ENCODE measurements at places on chromosomes 4 and X.

- no peak for DNase-seq
Measured at GRCh38 chrX:85907316-85907715, 140.0 kb downstream of the CHM start.

DNA sequence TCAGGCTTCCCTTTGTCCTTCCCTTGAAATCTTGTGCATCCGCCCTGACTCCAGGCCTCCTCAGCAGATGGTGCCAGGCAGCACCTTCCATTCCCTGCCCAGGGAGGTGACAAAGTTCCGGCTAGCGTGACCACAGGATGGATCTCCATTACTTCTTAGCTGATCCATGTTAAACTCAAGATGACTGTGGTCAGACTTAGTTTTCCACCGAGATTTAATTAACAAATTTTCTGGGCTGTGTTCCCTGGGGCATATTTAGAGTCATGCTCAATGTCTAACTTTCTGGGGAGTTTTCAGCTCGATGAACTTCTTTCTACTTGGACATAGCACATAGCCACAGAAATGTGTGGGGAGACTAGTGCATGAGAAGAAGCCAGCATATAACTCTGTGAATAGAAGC is 215.1 kb upstream of the SFRP2 start:
- DNase-seq, result no peak

DNA sequence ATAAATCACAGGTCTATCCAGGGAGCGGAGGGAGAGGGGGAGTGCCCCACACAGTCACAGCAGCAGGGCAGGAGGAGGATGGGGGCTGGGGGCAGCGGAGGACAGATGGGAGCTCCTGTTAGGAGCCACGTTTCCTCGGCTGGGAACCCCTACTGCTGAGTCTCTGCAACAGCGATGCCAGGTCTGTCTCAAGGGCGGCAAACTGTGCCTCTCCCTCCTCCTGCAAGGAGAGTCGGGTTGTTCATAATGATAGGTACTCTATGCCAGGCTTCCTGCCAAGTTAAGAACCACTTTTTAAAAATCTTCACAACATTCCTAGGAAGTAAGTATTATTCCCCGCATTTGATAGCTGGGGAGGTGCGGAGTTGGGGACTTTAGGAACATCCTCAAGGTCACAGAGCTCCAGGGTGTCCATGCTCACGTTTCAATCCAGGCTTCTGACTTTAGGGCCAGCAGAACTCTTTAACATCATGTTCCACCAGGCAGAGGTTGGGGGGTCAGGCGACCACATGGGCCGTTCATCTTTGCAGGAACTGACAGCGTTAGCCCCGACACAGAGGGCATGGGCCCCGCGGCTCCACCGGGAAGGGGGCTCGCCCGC is 98.3 kb upstream of the MAML3 start:
- no peak for DNase-seq

DNA sequence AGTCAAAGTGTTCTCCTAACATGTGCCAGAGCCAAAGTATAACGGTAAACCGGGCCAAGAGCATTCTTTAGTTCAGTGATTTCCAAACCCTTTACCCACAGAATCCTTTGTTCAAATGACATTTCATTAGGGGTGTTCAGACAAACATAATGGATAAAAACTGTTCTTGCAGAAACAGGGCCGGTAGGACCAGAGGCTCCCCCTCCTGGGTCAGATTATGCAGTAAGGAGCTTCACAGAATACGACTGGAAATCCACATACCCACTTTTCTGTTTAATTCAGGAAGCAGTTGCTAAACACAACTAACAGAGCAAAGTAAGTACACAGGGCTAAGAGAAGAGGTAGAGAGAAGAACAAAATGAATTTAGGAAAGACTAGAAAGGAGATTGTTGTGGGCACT is 46.6 kb upstream of the TMEM184C start:
- no peak for DNase-seq

DNA sequence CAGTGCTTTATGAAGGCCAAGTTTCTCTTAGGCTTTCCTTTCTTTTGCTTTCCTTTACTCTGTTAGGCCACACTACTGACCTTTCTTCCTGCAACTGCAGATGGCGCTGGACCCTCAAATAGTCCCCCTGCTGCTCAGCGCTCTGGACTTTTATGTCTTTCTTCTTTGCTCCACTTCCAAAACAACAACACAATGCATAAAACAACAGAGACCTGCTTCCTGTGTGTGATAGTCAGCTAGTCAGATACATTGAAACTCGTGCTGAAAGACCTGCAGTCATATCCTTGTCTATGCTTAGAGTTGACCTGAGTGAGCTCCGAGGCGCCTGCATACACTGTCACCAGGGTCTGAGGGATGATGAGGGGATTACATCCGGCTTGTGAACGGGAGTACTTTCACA is 108.9 kb upstream of the TEX13D start:
- DNase-seq, result no peak

DNA sequence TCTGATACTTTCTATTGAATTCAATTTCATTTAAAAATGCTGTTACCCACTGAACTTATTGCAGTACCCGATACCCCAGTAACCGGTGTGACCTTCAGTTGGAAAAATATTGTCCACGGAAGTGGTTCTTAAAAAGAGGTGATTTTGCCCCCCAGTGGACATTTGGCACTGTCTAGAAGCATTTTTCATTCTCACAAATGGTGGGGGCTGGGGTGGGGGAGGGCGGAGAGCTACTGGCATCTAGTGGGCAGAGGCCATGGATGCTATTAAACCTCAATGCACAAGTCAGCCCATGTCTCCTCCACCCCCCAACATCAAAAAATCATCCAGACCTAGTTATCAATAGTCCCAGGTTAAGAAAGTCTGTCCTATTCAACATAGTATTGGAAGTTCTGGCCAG is 19.6 kb upstream of the CHM start:
- DNase-seq, result no peak

DNA sequence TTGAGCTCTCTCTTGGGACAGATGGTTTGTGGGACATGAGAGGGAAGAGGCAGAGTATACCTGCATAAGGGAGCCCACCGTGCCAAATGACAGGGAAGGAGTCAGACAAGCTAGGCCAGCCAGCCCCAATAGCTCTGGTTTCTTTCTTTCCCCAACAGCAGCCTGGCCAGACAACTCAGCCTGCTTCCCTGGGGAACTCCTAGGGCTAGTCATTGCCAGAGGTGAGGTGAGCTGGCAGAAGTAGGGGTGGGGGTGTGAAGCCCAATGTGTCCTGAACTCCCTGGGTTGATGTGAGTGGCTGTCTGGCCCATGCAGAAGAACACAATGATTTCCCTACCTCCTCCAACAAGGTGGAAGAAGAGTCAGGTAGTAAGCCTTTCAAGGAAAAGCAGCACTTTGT is 135.5 kb downstream of the AMMECR1 start:
- no peak for DNase-seq

GRCh38 chrX:47234583-47234982 is 1.8 kb downstream of the USP11 start:
- no peak for DNase-seq

DNA sequence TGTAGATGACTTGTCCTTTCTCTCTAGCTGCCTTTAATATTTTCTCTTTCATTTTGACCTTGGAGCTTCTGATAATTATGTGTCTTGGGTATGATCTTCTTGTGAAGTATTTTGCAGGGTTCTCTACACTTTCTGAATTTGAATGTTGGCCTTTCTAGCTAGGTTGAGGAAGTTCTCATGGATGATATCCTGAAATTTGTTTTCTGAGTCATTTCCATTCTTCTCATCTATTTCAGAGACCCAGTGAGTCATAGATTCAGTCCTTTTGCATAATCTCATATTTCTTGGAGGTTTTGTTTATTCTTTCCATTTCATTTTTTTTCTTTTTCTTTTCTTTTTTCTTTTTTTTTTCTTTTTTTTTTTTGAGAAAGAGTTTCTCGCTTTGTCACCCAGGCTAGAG is 585.7 kb upstream of the PABPC4L start:
- no peak for DNase-seq

- DNase-seq, result no peak
Measured at GRCh38 chrX:133120406-133120805, 23.5 kb upstream of the USP26 start.

DNA sequence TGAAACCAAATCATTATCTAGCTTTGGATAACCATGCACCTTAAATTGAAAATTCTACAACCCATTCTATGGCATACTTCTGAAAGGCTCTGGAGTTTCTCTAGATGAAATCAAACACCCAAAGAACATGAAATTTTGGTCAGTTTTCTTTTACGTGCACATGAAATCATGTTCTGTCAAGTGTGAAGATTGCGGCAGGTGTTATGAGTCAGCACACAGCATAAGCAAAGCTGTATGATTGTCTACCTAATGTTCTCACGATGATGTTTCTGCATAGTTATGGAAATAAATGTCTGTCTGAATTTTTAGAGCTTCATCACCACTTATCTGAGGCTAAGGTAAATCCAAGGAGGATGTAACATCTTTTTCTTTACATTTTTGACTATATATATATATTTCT is 495.3 kb downstream of the IL1RAPL1 start:
- no peak for DNase-seq

- no peak for DNase-seq
Measured at GRCh38 chr4:168632301-168632725, 135.5 kb downstream of the PALLD start.

- no peak for DNase-seq
Measured at GRCh38 chrX:133373386-133374079, 41.8 kb downstream of the GPC4 start.

- DNase-seq, result no peak
Measured at GRCh38 chrX:95974890-95975289, 709.8 kb upstream of the DIAPH2 start.

GRCh38 chrX:80808881-80809411 is 731 bp downstream of the BRWD3 start:
- DNase-seq, result peak; percentile 3

- no peak for DNase-seq
Measured at GRCh38 chr4:16995451-16995850, 97.0 kb upstream of the LDB2 start.

GRCh38 chr4:107837776-107838618 is 13.3 kb downstream of the SGMS2 start:
- DNase-seq, result no peak

DNA sequence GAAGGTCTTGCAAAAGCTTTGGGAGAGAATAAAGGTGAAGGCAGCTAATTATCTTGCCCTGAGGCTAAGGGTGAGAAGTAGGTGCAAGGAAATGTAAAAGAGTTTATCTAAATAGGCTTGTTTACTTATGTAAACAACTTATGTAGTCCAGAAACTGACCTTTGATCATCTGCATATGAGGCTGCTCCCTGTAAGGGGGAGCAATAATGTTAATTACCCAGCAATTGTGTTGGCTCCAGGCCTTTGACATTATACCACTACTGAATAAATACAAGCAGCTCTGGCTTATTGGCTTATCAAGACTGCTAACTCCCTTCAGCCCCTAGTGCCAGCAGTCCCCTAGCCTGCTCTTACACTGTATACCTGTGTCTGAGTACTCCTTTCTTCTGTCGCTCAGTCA is 303.7 kb upstream of the GNPDA2 start:
- DNase-seq, result no peak

GRCh38 chr4:108049406-108049805 is 59.7 kb downstream of the HADH start:
- no peak for DNase-seq

DNA sequence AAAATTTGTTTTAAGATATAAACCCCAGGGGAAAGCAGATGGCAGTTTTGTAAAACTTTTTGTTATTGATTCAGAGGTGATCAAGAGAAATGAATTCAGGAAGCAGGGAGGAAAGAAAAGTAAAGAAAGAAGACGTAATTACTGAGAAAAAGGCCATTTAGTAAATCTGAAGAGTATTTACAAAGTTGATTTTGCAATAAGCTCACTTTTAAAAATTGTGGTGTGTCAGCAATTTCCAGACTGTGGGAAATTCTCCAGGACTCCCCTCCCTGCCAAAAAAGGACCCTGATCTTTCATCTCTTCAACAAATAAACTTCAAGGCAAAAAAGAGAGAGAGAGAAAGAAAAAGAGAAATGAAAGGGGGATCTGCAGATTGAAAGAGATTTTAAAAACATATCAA is 36.6 kb downstream of the PCYT1B start:
- no peak for DNase-seq

DNA sequence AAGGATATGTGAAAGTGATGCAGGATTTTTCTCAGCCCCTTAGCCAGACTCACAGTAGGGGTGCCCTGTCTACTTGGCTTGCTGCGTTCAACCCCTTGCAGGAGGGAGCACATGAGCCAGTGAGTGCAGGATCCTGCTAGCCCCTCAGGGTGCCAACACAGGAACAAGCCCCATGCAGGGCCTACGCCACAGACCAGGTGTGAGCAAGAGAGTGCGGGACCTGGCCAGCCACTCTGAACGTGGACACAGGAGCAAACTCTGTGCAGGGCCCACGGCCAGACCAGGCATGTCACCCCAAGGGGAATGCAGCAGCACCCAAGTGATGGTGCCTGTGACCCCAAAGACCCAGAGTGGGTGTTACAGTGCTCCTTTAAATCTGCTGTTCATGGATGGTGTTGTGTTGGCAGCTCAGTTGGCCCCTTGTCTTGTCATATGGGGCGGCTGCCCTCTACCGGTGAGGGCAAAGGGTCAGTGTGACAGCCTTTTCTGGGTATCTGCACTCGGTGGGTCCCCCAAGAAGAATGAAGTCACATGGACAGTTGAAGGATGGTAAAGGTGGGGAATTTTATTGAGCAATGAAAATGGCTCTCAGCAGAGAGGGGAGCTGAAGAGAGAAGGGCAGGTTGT is 188.4 kb upstream of the MAOA start:
- no peak for DNase-seq

DNA sequence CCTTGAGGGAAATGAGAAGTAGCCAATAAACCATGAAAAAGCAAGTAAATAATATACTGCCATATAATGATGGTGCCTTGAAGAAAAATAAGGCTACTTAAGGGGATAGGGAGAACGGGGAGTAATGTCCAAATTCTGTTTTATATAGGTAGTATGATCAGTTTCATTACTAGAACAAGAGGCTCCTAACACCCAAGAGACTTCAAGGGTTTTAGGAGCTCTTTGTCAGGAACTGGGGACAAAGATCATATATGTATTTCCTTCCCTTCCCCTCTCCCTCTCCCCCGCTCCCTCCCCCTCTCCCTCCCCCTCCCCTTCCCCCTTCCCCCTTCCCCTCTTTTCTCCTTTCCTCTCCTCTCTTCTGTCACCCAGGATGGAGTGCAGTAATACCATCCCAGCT is 127.3 kb downstream of the PTPN13 start:
- DNase-seq, result no peak

- no peak for DNase-seq
Measured at GRCh38 chr4:74559853-74560252, 114.9 kb downstream of the AREG start.

DNA sequence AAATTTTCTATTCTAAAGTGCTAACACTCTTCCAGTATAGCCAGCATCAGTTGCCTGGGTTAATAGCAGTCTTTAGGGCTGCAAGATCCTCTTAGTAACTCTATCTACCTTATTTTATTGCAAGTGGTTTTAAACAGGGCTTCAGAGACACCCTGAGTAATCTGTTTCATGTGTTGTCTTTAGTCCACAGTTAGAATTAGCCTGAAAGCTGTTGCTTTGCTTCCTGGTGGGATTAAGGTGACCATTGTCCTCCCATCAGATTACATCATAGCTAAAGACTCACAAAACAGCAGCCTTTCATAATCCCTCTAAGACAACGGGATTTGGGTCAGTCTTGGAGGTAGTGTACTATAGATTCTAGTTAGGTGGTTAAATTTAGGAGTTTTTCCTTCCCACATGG is 7.5 kb downstream of the UCHL1 start:
- no peak for DNase-seq

- DNase-seq, result no peak
Measured at GRCh38 chr4:16686195-16686594, 212.2 kb downstream of the LDB2 start.
